ENCODE measurements at places on chromosomes 7 and 10.

DNA sequence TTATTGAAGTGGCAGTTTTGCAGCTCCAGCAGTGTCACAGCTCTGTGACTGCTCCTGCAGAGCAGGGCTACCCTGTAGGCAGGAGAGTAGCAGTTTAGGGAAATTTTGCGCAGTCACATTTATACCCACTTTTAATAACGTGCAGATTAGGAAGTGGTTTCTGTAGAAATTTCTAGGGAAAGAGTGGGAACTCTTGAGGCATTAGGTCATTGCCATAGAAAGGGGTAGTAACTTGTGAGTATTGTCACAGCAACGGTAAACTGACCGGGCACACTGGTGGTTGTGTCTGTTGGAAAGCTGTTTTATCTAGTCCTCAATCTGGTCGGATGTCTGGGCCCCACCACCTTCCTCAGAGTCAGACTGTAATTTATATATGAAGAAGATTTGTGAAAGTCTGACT lies 51.9 kb downstream of the CDC14C start:
- DNase-seq = no peak

DNA sequence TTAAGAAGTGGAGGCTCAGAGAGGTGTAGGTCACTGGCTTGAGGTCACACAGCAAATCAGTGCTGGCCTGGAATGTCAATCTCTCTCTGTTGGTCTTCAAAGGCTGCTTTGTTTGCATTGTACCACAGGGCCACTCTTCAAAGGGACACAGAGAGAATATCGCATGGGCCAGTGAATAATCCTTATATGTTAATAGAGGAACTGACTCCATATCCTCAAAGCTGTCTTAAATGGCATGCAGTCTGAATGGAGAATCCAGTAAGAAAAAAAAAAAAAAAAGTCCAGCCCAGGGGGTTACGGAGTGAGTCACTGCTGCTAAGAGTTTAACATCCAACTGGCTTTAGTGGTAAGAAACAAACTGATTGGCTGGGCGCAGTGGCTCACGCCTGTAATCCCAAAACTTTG lies 54.1 kb downstream of the NRAP start:
- DNase-seq = no peak

- DNase-seq = no peak
Observed at GRCh38 chr10:132848291-132848701, 62.3 kb upstream of the NKX6-2 start.

DNA sequence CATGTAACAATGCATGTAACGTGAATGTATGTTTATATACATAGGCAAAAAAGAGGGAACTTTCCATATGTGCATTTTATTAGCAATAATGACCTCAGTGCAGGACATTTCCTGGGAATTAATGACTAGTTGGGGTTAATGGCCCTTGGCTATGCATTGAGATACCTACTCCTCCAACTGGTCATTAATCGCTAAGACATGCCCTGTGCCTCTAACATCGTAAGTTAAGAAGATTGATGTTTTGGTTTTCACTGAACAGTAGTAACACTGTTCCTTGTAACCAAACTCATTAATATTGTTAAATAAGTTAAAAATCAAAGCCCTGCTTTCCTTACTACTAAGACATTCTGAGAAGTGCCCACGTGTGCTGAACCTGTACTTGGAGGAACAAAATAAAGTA lies 61.7 kb downstream of the SEMA3D start:
- DNase-seq = no peak

DNA sequence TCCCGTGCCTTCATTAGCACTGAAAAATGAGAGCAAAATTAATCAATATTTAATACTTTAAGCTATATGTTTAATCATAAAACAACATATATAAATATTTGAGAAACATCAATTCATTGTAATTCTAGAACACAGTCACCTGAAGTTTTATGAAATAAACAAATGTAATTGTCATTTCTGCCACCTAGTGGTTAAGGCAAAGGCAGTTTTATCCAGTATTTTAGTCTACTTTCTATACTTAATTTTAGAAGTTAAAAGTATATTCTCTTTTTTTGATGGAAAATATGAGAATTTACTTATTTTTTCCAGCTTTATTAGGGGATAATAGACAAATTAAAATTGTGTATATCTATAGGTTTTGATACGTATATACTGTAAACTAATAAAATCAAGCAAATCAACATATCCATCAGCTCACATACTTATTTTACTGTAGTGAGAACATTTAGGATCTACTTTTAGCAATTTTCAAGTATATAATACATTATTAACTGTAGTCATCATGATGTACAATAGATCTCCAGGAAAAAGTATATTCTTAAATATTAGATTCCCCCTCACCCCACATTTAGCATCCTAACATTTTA lies 16.9 kb downstream of the PCGF6 start:
- DNase-seq = no peak

DNA sequence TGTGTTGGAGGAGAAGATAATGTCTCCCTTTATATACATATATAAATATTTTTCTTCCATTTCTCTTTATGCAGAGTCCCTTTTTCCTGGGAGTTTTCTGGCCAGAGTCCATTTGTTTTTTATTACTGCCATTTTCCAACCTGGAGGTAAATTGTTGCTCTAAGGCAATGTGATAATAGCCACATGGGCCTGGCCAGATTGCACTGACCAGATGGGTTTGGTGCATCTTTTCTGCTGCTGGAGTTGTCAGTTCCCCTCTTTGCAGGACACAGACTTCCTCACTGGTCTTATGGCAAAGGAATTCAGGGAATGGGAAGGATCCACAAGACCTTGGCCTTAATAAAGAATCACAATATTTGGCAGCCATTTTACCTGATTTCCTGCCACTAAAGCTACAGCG lies 254.9 kb downstream of the SORCS3 start:
- no peak for DNase-seq

GRCh38 chr7:123662755-123663154 lies 7.1 kb downstream of the LMOD2 start:
- no peak for DNase-seq

- no peak for DNase-seq
Observed at GRCh38 chr7:48106906-48107659, 18.0 kb downstream of the UPP1 start.

DNA sequence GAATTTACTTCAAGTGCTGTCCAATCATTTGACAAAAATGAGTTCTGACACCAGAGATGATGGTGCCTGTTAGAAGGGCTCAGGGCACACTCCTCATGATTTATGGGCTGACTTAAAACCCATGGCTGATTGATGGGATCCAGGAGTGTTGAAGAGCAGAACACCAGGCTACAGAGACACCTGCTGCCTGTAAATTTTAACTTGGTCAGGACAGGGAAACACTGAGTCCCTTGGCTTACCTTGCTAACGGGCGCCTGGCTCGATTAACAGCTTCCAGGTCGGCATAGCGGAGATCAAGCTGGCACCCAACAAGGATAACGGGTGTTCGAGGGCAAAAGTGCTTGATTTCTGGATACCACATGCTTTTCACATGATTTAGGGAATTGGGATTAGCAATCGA lies 51.4 kb downstream of the RHOBTB1 start:
- DNase-seq = no peak

GRCh38 chr10:28494420-28494819 lies 38.5 kb upstream of the WAC start:
- no peak for DNase-seq

DNA sequence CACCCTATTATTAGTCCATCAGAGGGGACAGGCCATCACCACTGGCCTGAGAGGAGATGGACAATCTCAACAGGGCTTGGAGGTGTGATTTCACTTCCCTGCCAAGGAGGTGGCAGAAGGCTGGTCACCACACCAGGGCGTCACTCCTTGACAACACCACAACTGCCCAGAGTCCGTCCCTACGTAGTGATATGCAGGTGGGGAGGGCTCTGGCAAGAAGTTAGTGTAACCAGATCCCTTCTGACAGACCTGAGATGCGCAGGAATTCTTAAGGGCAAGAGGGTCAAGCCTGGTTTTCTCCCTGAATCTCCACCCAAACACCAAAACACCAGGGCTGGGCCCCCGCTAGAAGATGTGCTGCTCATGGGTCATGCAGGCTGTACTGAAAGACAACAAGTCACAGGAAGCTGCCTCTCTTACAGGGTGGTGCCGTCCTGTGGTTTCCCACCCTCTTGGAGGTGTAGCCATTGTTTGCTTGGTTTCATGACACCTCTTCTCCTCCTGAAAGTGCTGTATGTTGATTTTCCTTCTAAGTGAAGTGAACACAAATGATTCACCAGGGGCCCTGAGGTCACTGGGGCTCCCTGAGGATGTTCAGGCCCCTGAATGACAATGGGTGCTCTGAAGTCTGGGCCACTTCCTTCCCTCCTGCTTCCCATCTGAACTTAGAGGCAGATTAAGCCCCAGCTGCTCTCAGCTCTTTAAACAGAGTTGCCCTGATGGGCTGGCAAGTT lies 27.1 kb downstream of the ATXN7L1 start:
- peak; percentile 48 for DNase-seq

DNA sequence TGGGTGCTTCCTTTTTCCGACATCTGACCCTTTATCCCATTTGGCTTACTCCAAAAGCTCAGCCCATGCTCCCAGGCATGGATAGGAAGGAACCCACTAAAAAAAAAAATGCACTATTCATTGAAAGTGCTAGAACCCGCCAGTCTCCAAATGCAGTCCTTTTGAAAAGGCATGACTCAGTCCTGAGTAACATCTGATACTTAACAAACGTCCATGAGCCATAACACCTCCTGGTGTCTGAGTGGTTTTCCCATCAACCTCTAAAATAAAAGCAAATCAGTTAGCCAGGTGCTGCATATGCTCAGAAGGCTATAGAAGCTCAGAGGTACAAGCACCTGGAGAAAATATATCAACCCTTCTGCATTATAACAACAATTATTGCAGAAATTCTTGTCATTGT lies 45.0 kb upstream of the CACUL1 start:
- DNase-seq = no peak

DNA sequence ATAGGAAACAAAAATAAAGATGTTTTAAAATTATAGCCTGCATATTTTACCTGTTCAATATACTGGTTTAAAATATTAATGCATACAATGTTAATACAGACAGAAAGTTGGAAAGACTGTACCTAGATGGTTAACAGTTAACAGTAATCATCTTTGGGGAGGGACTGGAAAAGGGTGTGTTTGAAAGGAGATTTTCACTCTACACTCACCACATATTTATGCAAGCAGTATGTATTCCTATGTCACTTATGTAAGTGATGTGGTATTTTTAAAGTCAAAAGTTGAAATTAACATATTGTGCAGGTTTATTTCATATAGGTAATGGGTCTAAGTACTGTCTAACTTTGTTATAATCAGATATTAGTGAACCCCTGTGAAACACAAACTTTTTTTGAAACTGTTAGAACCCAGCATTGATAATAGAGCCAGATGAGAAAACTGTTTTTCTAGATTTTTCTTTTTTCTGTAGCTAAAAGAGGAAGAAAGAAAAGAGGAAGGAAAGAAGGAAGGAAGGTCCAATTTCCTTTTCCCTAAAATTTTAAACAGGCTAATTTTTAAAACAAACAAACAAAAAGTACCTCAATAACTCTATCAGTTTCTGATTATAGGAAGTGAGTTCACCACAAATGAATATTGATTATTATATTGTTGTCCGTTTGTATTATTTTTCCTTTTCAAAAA lies 9.0 kb upstream of the STARD3NL start:
- no peak for DNase-seq

- DNase-seq = no peak
Observed at GRCh38 chr10:2011106-2011716, 273.9 kb upstream of the ADARB2 start.

DNA sequence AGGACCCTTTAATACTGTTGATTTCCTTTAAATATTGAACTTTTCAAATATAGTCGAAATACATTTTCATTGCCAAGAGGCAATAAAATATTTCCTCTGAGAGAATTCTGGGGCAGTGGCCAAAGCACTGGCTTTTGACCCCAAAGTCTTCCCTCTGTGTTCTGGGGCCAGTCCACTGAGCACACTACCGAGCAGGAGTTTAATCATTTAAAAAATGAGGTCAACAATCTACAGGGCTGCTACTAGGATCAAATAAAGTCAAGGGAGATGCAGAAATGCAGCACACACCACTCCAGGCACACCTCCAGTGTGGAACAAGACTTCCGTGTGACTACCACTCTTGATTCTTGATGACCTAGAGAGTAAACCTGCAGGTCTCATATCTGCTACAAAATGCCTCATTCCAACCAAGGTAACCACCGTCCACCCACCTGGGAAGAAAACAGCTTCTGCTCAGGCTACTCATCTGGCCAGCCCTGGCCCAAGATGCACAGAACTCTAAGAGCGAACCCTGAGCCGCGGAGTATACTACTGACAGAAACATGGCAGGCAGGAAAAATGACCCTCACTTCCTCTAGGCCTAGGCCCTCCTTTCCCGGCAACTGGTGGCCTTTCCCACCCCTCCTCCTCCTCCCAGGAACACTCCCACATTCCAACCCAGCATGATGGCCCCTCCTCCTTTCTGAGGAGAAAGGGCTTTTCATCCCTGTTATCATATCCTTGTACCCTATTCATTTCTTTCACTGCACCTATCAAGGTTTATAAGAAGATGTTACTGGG lies 97.7 kb downstream of the ALOX5 start:
- no peak for DNase-seq

DNA sequence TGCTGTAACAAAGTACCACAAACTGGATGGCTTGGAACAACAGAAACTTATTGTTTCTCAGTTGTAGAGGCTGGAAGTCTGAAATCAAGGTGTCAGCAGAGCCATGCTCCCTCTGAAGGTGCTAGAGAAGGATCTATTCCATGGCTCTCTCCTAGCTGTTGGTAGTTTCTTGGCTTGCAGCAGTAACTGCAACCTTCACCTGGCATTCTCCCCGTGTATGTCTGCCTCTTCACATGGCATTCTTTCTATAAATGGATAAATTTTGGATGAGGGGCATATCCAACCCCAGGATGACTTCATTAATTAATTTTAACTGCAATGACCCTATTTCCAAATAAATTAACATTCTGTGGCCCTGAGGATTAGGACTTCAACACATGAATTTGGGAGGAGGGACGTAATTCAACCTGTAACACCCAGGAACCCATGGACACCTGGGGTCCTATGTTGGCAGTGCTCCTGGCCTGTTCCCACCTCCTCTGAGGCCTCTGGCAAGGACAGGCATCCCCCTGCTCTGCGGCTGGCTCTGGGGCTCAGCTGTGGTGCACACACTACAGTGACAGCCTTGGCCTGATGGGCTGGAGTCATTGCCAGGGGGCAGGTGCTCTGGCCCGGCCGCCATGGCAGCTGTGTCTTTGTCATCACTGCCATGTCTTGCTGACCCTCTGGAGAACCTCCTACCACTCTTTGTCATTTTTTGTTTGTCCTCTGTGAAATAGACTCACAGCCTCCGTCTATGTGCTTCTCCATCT lies 30.8 kb downstream of the LSMEM1 start:
- no peak for DNase-seq

DNA sequence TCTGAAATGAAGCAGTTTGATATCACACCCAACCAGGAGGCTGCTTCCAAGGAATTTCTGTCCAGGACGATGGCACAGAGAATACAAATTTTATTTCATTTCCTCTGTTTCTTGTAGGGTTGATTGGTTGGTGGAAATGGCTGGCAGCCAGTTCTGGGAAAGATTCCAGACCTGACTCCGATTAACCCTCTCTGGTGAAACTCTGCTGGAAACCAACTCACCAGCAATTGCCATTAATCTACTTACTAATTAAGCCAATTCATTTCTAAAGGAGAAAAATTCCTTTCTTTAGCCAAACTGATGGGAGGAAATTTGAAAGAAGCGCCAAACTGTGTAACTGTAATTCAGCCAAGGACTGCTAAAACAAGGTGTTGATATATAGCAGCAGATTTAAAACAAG lies 10.7 kb downstream of the PTF1A start:
- DNase-seq = no peak

- DNase-seq = no peak
Observed at GRCh38 chr7:145978769-145979168, 137.8 kb upstream of the CNTNAP2 start.
